ENCODE measurements at places on chromosomes 3 and 15.
A peak's percentile ranks its signal among the peaks of the same experiment; 100 is the strongest.

DNA sequence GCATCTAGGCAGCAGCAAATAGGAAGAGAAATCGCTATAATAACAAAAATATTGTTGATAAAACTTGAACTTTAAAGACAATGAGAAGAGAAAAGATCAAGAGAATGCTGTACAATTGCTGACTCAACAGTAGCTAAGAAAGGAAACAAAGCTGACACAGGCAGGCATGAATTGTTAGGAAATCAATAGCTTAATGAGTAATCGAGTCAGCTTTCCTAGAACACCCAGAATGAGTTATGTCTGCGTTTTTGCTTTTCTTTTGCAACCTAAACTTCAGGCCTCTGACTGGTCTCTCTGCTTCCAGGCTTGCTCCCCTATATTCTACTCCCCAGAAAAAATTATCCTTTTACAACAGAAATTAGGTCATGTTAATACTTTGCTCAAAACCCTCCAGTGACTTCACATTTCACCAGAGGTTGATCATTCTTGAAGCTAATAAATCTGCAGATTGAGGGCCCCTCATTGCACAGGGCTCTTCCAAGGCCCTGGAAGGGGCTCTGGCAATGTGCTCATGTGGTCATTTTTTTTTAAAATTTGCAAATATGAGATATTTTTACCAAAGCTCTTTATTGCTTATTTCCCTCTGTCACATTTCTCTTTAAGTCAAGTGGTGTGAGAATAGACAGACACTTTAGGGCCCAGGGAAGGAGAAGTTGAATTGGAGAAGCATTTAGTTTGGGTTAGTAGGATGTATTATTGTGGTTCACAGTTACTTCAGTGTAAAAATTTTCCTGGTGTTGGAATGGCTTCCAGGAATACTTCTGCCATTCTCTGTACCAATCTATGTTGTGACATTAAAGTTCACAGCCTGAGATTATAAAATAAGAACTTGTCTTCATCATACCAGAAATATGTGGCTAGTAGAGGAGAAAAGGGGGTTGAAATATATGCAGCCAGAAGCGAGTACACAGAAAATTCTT, 116.3 kb downstream of the TMCO5A start:
- no peak for DNase-seq

GRCh38 chr3:73773233-73773632, 148.5 kb upstream of the PDZRN3 start:
- no peak for DNase-seq

DNA sequence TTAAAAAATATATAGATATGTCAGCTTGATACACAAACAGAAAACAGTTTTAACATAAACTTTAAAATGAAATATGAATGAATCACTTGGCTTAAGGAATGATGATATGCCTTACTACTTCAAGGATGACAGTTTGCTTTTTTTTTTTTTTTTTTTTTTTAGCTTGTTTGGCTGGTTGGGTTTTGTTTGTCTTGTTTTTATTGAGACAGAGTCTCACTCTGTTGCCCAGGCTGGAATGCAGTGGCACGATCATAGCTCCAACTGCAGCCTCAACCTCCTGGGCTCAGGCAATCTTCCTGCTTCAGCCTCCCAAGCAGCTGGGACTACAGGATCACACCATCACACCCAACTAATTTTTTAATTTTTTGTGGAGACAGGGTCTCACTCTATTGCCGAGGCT, 14.5 kb downstream of the LRRC2 start:
- no peak for DNase-seq

DNA sequence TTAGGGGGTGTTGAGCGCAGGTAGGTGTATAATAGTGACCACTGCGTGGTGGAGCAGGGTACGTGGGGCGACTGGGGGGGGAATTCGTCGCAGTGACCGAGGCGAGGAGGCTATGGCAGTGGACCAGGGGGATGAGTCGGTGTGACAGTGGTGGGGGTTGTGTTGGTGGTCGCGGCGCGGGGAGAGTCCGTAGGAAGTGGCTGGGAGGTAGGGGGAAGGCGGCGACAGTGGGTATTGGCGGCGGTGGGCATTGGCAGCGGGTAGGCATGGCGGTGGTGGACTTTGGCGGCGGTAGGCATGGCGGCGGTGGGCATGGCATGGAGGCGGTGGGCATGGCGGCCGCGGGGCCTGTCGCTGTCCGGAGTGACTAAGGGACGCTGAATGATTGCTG, 739 bp downstream of the SNRPN start:
- no peak for DNase-seq

GRCh38 chr3:107988460-107989175, 102.2 kb downstream of the CD47 start:
- DNase-seq: no peak

GRCh38 chr3:19248767-19249166, 100.5 kb downstream of the KCNH8 start:
- no peak for DNase-seq

GRCh38 chr15:99322643-99323405, 71.5 kb downstream of the LRRC28 start:
- DNase-seq: no peak

DNA sequence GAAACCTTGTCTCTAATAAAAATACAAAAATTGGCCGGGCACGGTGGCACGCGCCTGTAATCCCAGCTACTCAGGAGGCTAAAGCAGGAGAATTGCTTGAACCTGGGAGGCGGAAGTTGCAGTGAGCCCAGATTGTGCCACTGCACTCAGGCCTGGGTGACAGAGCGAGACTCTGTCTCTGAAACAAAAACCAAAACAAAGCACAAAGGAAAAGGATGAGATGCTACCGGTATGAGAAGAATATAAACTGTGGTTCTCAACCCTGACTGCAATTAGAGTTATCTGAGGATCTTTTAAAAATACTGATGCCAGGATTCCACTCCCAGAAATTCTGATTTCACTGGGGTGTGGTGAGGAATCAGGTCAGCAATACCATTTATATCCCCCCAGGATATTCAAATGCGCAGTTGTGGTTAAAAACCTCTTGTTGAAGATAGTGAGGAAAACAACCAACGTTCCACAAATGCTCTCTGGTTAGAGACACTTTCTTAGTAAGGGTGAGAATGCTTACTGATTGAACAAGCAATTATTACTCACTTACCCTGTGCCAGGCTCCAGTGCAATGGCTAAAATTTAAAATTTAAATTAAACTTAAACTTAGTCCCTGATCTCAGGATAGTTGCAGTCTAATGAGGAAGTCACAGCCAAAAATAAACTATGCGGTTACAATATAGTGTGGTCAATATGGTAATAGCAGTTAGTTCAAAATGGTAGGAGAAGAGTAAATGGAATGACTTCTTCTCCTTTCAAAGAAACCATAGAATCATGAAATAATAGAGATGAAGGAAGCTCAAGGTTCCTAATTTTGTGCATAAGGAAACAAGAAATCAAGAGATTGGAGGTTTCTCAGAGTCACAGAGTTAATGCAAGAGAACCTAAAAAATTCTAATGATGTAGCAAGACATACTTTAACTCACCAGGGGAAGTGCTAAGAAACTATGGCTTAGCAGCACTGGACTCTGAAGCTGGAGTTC, 109.5 kb downstream of the SSR3 start:
- DNase-seq: no peak

GRCh38 chr3:25412269-25412668, 15.8 kb upstream of the RARB start:
- no peak for DNase-seq

GRCh38 chr3:184155644-184156521, 706 bp downstream of the DVL3 start:
- peak; percentile 54 for DNase-seq

GRCh38 chr3:24151594-24151993, 206.5 kb downstream of the NR1D2 start:
- DNase-seq: no peak

GRCh38 chr3:111824351-111824750, 34.7 kb upstream of the PHLDB2 start:
- DNase-seq: no peak

- no peak for DNase-seq
Measured at GRCh38 chr15:80989081-80989517, 520 bp downstream of the MESD start.

GRCh38 chr3:138434276-138434874, at the start of gene ESYT3:
Gene ESYT3, plus strand, starts transcription at chr3:138434616. Its CDS starts 183 bp downstream, at chr3:138434799.
- DNase-seq: peak; percentile 66

DNA sequence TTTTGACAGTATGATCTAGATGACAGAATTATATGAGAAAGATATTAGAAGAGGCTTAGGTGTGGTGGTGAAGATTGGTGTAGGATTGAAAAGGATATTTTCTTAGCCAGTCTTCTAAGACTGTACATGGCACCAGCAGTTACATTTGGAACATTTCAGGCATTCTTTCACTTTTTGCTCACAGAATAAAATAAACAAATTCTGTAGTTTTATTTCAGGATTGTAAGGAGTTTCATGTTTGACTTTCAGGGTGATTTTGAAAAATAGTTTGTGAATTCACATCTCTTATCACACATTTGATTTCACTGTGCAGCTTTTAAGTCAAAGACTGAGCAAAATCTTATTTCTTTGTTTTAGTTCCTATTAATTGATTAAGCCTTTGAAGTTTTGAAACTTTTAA, 27.1 kb downstream of the DNAJC13 start:
- no peak for DNase-seq

DNA sequence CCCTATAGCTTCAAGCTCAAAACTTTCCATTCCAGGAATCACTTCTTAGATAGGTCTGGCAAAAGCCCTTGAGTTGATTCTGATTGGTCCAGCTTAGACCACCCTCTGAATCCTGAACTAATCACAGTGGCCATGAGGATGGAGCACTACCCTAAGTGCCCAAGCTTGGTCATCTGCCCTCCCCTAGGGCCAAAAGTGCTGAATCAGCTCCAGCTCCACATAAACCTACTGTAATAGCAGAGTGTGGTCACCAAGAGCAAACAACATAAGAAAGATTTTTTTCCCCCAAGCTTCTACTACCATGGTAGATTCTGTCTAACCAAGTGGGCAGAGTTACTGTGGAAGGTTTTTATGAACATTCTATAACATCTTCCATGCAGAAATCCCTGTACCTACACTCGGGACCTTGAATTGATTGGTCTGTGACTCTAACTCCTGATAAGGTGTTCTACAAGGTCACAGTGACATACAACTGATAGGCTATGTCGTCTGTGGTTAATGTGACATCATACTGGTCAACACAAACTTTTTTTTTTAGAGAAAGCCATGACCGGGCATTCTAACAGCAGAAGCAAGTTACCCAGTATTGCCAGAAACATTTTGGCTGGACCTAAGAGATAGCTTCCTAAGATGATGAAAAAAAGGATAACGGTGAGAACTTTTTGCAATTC, 320.9 kb downstream of the MAGI1 start:
- DNase-seq: no peak

DNA sequence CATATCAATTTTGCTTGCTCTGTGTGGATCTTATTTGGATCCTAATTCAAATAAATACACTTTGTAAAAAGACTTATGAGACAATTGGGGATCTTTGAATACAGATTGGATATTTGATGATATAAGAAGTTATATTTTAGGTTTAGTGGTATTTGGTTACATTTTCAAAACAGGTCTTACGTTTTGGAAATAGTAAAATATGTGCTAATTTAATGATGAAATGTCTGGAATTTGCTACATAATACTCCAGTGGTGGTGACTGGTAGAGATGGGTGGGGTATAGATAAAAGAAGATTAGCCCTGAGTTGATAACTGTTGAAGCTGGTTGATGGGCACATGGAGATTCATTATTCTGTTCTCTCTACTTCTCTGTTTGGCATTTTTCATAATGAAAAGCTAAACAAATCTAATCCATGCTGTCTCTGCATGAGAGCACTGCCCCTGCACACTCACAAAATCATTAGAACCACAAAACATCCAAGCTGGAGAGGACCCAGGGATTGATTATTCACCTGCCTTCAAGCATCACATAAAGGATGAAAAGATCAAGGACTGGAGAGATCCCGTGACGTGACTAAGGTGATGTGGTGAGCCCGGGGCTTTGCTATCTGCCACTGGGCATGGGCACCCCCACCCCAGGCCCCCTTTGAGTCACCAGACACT, 58.9 kb downstream of the TLE3 start:
- no peak for DNase-seq

GRCh38 chr3:13288732-13289718, 131.1 kb downstream of the NUP210 start:
- no peak for DNase-seq

DNA sequence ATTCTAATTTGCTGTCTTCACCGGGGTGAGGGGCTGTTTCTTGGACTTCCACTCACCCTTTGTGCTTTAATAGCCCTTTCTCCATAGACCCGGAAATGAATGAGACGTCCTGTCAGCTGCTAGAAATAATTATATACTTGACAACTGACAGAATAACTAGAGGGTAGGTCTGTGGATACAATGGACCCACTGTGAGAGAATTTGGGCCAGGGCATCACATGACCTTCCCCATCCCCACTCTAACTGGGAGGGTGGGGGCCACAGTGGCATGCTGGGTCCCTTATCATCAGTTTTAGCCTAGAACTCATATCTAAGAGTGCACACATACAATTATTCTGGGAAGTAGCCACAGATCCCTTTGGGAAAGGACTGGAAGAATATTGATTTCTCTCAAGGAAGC, 25.9 kb upstream of the MINAR1 start:
- no peak for DNase-seq

DNA sequence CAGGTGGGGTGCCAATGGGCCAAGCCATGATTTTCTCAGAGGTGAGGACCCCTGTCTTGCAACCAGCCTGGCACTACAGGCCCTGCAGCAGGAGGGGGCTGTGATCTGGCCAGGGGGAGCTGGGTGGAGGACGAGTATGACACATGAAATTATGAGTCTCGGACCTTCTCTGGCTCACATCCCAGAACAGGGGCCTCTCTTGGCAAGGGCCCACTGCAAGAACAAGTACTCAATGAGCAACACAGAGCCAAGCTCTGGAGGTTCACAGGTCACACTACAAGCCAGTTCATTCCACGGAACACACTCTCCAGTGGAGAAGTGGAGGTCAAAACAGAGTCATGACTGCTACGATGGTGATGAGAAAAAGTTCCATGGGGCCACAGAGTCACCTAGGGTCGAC, 28.3 kb downstream of the CCDC32 start:
- no peak for DNase-seq

DNA sequence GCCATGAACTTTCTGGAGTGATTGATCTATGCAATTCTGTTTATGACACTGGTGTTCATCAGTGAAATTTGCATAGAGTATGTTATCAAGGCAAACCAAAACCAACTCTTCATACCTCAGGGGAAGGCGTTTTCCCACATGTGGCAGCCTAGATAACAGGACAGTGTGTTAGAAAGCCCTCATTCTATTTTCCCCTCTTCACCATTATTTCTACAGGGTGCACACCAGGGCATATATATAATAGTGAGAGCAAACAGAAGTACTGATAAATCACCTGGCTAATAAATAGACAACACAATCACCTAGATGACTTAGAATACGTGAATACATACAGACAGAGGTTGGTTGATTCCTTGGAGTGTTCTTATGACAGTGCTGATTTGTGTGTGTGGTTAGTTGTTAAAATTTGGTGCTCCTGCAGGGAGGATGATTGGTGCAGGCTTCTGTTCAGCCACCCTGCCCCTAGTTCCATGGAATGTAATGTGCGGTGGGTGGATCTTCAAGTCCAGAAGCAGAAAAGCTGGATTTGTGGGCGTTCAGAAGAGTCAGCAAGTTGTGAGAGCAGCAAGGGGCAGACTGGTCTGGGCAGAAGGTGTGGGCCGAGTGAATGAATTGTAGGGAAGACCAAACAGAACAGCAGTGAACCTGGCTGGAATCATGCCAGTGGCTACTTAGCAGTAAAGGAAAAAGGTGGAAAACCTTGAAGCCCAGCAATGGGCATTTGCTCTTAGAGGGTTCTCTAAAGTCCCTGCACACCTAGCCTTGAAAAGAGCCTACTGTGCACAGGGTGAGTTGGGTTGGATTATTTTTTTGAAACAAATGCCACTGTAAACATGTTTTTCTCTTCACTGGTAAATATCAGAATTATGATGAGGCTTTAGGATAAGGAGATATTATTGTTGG, 11.7 kb upstream of the RARRES1 start:
- DNase-seq: no peak

GRCh38 chr15:78979456-78980320, 34.8 kb upstream of the CTSH start:
- peak; percentile 72 for DNase-seq

Measured in mesothelial cell of epicardium (in vitro differentiated cells).